ENCODE measurements at places on chromosomes 16 and 17.

DNA sequence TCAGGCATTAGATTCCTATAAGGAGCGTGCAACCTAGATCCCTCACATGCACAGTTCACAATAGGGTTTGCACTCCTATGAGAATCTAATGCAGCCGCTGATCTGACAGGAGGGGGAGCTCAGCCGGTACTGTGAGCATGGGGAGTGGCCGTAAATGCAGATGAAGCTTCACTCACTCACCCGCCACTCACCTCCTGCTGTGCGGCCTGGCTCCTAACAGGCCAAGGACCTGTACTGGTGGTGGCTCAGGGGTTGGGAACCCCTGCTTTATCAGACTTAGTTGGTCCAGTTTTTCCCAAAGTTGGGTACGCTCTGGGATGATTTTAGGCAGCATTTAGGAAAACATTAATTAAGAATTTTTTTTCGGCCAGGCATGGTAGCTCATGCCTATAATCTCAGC lies 103.8 kb downstream of the MARF1 start:
- DNase-seq = no peak

GRCh38 chr17:8766731-8767130 lies 8.4 kb upstream of the SPDYE4 start:
- no peak for DNase-seq

GRCh38 chr16:56268799-56269198 lies 77.5 kb downstream of the GNAO1 start:
- no peak for DNase-seq

- no peak for DNase-seq
These were observed 26.9 kb downstream of the USP43 start for GRCh38 chr17:9672266-9672665.

- no peak for DNase-seq
These were observed 56.4 kb upstream of the AKTIP start for GRCh38 chr16:53559270-53559951.

DNA sequence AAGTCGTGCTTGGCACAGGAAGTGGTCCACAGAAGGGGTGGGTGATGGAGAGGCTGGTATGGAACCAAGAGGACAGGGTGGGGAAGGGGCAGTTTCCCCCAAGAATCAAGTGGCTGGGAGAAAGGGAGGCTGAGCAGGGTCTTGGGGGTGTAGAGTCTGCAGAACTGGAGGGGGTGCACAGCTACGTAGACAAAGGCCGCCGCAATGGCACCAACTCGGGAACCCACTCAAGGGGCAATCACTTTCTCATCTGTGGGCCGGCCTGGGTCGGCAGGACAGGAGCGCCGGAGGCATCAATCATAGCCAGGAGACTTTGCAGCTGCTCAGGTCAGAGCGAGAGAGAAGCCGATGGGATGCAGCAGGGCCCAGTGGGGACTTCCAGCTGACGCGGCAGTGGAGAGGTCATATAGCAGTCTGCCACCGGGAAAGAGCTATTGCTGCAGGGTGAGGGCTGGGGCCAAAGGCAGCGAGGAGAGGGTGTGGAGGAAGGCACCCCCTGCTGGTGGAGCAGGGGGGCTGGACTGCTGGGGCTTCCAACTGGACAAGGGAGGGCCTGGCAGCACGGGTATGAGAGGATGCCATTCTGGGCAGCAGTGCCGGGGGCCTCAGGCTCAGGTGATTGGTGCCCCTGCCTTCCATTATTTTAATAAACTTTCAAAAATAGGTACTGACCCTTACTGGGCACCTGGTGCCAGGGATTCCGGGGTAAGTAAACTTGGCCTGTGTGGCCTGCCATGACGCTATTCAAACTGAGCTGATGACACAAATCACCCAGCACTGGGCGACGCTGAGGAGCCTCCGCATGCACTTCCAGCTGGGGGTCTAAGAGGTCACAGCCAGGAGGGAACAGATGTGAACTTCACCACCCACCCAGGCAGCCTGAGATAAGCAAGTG lies 52.5 kb upstream of the MTSS2 start:
- peak; percentile 73 for DNase-seq

- peak; percentile 96 for DNase-seq
These were observed 4.2 kb downstream of the METRNL start for GRCh38 chr17:83083368-83084201.

GRCh38 chr17:48624544-48625494 lies 1.3 kb downstream of the HOXB9 start:
- DNase-seq = no peak

- no peak for DNase-seq
These were observed 9.9 kb upstream of the EDC4 start for GRCh38 chr16:67862623-67863583.

GRCh38 chr16:11140867-11141266 lies 115.1 kb downstream of the SOCS1 start:
- DNase-seq = no peak

- DNase-seq = no peak
These were observed 21.1 kb downstream of the CMC2 start for GRCh38 chr16:80985611-80986010.

DNA sequence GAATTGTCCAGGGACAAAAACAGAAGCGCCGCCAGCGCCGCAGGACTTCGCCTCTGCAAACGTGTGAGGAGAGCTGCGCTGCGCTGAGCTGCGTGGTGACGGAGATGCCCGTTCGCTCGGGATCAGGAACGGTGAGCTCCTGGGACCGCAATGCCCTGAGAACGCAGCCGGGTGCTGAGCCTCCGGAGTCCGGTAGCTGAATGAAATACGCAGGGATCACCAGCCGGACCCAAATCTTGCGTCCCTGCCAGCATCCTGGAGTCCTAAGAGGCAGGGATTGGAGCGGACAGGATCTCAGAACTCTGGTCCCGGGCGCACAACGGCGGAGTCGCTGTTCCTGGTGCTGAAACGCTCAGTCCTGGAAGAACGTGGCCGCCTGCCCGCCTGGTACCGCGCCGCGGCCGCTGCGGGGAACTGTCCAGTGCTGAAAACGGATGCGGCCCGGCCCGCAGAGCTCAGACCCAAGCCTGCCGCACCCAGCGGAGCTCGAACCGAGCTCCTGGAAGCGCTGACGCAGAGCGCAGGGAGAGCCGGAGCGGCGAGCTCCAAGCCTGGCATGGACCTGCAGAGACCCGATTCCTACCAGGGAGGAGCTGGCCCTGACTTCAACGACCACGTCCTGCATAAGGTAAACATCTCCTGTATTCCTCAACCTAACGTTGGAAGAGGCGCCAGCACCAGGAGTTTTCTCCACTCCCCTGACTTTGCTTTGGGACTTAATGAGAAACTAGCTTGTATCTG lies 41.5 kb downstream of the CD300LF start:
- peak; percentile 40 for DNase-seq

GRCh38 chr16:14219983-14220382 lies 148.9 kb downstream of the MRTFB start:
- no peak for DNase-seq

GRCh38 chr16:31561426-31562233 lies 33.9 kb downstream of the AHSP start:
- no peak for DNase-seq

- no peak for DNase-seq
These were observed 41.0 kb upstream of the IRX3 start for GRCh38 chr16:54327609-54328008.

- DNase-seq = no peak
These were observed 2.9 kb upstream of the YPEL2 start for GRCh38 chr17:59328601-59329000.

- DNase-seq = no peak
These were observed 82.2 kb downstream of the PLXDC1 start for GRCh38 chr17:39069114-39069756.

GRCh38 chr17:83101805-83102480 lies 22.5 kb downstream of the METRNL start:
- DNase-seq = no peak

- no peak for DNase-seq
These were observed 45.2 kb downstream of the GRB7 start for GRCh38 chr17:39782980-39783379.

DNA sequence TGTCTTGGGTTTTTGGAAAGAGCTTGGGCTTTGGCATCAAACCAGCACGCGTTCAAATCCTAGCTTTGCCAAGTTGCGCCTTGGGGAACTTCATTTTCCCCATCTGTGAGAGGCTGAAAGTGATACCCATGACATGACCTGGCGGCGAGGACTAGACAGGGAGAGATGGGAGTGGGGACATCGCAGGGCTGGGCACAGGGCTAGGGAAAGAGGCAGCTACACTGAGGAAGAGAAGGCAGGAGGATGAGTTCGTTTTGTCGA lies 202.9 kb downstream of the IRF8 start:
- DNase-seq = no peak

DNA sequence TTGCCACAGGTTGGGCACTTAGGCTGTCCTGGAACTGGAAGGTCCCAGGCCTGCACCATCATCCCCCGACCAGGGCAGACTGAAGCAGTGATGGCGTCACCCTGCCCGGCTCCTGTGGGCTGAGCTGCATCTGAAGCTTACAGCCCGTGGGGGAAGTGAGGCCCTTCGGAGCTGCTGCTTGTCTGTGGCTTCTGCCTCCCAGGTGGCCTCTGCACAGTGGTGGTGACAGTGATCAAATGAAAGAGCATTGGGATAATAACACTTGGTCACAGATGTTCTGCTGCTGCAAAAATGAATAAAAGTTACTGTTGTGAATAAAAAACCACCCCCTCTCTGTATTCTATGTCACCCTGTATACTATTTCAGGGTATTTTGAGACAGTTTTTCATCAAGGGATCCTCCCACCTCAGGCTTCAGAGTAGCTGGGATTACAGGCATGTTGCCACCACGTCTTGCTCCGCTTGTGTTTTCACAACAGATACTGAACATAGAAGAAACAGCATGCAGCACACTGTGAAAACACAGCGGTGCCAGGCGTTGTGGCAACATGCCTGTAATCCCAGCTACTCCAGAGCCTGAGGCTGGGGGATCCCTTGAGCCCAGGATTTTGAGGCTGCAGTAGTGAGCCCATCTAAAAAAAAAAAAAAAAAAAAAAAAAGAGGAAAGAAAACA lies 165.0 kb downstream of the LGALS9B start:
- DNase-seq = no peak

- DNase-seq = no peak
These were observed 103.4 kb downstream of the FOXL1 start for GRCh38 chr16:86681757-86682106.

DNA sequence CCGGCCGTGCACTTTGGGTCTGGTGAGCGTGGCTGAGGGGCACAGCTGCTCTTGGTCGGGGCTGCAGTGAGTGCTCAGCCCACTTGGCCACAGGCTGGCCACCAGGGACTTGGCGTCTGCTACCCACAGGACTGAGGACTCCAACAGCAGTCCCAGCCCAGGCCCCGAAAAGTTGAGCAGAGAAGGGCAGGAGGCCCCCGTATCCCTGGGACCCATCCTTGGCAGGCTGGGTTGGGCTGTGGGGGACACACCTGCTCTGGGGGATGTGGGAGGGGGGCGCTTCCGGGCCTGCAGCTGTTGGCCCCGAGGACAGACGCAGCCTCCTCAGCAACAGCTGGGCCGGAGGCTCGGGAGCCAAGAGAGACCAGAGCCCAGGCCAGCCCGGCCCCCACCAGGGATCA lies 19.4 kb upstream of the SSTR5 start:
- no peak for DNase-seq

DNA sequence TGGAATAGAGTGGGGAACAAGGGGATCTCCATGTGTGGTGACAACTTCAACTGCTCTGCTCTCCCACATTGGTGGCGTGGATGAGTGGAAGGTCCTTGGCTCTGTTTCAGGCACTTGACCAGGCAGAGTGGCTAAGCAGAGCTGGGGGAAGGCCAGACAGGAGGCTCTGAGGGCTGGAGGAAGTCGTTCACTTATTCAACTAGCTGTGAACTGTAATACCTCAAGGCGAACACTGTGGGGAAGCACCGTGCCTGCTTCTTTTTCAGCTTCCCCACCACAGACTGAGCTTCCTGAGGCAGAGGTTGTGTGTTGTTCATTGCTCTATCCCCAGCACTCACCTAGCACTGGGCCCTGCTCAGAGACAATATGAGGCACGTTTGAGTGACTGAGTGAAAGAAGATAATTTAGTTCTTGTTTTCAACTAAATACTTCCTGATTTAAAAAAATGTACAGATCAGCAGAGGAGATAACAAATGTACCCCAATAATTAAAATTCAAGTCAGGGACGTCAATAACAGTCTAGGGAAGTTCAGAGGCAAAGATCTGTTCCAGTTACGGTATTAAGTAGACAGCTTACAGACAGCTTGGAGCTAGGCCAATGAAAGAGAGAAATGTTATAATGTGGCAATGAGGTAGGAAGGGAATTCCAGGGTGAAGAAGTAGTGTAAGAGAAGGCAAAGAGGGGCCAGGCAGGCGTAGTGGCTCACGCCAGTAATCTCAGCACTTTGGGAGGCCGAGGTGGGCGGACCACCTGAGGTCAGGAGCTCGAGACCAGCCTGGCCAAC lies 34.7 kb downstream of the MYO18A start:
- no peak for DNase-seq

GRCh38 chr16:10923650-10924214 lies 18.5 kb downstream of the DEXI start:
- DNase-seq = no peak

DNA sequence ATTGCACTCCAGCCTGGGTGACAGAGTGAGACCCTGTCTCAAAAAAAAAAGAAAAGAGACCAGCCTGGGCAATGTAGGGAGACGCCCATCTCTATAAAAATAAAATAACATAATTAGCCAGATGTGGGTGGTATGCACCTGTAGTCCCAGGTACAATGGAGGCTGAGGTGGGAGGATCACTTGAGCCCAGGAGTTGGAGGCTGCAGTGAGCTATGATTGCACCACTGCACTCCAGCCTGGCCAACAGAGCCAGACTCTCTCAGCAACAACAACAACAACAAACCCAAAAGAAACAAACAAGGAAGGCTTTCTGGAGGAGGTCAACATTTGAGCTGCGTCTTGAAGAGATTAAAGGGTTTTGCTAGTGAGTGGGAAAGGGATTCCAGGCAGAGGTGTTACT lies 8.3 kb downstream of the EEF2K start:
- no peak for DNase-seq

GRCh38 chr17:63850401-63850800 lies 7.9 kb upstream of the SMARCD2 start:
- no peak for DNase-seq

DNA sequence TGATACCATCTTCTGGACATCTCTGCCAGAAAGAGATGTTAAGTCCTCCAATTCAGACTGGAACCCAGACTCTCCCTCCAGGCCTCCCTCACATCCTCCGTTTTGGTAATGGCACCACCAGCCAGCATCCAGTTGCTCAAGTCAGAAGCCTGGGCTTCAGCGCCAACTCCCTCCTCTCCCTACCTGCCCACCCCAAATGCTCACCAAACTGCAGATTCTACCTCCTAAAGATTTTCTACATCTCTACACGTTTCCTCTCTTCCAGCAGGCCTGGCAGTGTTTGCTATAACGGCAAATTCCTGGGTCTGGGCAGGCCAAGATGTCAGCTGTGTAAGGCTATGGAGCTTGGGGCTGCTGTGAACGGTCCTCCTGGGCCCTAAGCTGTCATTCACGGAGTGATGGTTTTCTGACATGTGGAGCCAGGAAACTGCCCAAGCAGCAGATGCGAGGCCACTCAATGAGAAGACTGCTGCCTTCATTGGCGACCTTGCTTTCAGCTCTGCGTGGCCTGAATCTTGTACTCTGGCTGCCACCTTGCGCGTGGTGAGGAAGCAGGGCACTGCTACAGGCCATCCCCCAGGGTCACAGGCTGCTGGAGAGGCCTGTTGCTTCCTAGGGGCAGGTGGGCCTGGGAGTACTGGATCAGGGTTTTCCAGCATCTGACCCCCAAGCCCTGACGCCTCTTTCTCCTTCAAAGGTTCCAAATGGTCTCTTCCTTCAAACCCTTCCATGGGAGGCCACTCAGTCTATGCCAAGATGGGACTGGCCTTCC lies 37.7 kb downstream of the TBX4 start:
- DNase-seq = no peak

- no peak for DNase-seq
These were observed 601 bp upstream of the RFWD3 start for GRCh38 chr16:74667255-74667700.

Data from HFF-Myc (cell line).